ENCODE measurements at places on chromosomes 3 and 15.

GRCh38 chr15:72034859-72035650 is 82.9 kb downstream of the MYO9A start:
- no peak for DNase-seq

DNA sequence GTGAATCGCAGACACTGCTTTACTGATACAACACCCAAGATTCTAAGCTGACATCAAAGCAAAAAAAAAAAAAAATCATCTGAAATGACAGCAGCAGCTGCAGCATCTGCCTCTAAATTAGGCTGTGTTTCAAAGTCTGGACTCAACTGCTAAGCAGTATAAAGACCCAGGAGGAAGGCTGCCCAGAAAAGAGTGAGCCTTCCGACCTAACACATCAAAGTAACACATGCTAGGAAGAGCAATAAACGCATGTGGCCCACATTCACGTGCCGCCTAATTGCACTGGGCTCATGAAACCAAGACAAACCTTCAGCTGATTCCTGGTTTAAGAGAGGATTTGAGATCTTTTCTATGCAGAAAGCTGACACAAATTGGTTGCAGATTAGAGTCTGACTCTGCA is 317.1 kb downstream of the ZIC4 start:
- DNase-seq = no peak

GRCh38 chr15:53789654-53790375 is 30.4 kb upstream of the WDR72 start:
- DNase-seq = no peak

DNA sequence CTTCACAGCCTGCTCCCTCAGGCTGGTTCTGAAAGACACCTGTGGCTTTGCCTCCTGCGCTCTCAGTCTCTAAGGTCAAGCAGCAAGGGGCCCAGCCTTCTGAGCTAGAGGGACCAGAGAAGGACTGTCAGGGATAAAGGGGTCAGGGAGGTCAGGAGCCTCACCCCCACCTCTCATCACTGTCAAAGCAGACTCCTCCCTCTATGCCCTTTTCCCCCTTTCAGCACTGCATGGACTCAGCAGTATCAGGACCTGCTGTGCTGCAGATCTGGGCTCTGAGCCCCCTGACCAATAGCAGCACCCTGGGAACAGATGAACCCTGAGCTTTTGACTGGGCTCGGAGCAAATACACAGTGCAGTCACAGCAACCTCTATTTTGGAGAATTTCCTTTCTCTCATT is 3.2 kb upstream of the BMF start:
- DNase-seq = no peak

DNA sequence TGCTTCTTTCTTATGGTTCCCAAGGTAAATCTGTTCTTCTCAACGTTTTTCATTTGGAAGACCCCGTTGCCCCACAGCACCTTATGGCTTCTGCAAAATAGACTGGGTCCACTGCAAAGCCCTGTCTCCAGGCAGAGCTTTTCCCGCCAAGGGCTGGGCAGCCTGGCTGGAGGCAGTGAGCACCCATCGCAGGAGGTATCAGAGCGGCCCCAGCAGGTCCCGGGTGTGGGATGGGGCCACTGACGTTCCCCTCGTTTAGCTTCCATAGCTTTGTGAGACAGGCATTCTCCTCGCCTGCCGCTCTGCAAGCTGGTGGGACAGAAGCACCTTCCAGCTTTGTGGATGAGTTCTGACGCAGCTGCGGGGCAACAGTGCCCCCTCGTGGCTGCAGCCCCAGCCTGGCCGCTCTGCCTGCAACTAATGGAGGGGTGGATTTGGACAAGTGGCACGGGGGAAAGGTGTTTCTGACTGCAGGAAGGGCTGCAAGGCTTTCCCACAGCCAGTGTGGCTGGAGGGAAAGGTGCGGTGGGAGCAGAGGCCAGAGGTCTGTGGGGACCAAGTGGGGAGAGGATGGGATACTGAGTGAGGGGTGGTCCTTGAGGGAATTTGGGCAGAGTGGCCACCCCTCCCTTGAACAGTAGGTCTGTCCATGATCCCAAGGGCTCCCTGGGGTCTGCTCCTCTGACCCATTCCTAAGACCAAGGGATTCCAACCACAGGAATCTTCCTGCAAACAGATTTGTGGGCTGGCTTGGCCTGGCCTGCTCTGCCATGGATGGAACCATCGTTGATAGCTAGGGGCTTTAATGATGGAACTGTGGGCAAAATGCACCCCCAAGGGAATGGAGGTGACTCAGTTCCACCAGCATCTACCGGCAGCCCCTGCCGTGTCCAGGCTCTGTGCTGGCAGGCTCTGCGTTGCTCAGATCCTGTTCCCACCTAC is 99.4 kb downstream of the FBLN2 start:
- DNase-seq = peak; percentile 68

DNA sequence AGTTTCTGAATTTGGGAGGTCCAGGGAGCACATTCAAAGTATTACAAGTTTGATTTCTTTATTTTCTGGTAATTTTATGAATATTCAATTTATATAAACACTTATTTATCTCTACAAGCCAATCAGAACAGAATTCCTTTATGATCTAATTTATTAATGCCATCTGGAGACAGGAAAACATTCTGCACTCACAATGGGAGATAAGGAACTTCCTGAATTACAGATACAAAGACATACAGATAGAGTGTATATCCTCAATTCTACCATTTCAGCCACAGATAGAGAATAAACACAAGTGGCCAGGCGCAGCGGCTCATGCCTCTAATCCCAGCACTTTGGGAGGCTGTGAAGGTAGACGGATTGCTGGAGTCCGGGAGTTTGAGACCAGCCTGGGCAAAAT is 86.0 kb downstream of the IQCH start:
- DNase-seq = no peak

DNA sequence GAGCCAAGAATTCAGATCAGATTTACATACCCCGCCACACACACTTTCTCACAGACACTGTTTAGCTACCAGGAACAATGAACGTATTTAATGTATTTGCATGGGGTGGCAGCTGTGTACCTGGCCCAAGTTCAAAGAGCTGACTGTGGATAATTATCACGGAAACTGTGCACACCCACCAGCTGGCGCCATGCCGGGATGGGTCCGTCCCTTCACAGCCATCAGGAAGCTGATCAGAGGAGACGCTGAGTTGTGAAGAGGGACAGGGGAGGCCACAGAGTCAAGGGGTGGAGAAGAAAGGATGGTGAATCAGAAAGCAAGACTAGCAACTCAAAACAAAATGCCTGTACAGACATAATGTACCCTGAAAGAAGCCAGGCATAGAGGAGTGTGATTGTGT is 13.1 kb upstream of the PLA2G4D start:
- DNase-seq = no peak

DNA sequence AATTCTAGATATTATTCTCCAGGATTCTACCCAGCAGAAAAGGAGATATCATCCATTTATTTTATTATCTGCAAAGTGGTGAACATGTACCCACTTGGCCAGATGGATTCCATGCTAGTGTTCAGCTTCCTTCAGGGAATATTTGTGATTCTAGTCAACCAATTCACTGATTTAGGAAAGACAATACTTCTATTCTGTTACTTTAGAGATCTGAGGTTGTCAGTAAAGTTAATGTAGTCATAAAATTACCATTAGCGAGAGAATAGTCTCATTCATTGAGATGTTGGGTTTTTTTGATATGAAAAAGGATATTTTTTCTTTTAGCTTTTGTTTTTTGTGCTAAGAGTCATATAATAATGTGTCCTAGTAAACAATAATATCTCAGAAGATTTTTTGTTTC is 222.8 kb downstream of the CGGBP1 start:
- no peak for DNase-seq

All from stimulated activated CD4-positive, alpha-beta T cell treated with anti-CD3 and anti-CD28 coated beads, TNF-alpha, amount 100 ng/mL, for 24 hours (primary cell).